ENCODE measurements at places on chromosomes 13 and 19.
A peak's percentile ranks its signal among the peaks of the same experiment; 100 is the strongest.

DNA sequence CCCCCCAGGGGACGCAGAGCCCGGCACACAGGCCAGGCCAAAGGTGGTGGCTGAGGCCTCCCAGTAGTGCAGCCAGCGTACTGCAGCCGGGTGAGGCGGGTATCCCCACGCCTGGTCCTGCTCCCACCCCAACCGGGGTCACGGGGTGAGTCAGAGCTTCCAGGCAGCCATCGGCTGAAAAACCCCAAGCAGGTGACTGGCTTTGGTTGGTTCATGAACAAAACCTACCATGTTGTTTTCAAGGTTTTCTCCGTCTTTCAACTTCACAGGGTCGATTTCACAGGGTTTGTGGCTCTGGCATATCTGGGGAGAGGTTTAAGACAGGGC, 42.1 kb upstream of the C13orf46 start:
- DNase-seq, result no peak

DNA sequence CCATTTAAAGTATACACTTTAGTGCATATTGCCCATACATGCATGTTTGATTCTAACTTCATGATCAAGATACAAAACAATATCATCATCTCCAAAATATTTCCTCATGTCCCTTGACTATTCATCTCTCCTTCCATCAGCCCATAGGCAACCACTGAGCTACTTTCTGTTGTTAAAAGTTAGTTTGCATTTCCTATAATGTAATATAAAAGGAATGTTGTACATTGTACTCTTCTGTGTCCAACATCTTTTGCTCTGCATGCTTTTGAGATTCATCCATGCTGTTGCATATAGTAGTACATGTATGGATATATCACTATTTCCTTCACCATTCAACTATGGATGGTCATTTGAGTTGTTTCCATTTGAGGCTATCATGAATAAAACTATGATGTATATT, 74.7 kb downstream of the ITGBL1 start:
- DNase-seq, result no peak

DNA sequence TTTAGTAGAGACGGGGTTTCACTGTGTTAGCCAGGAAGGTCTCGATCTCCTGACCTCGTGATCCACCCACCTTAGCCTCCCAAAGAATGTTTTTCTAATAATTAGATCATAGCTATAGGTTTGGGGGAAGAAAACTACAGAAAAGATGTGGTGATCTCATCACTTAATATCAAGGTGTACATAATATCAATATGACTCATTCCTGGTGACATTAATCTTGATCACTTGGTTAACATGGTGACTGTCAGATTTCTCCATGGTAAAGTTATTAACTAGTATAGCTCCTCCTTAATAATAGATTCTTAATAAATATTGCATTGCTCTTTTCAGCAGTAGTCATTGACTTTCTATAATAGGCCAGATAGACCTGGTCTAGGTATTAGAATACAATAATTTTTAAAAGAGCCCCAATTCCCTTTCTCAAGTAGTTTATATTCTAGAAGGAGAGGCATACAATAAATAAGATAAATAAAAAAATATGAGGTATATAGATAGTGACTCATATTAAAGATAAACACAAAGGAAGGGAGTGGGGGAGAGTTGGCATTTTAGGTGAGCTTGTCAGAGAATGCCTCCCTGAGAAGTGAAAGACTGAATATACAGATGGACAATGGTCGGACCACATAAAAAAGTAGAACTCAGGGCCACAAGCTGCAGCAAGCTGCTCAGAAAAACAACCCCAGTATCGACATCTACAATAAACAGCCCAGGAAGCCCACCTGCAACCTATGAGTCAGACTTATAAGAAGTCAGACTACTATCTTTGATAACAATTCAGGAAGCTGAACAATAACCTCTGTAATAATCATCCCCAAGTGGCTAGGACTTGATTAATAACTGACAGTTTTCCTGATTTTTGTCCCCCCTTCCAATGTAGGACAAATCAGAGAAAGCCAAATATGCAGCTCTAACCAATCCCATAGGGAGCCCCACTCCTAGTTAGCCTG, 210.8 kb downstream of the RFC3 start:
- DNase-seq, result no peak

DNA sequence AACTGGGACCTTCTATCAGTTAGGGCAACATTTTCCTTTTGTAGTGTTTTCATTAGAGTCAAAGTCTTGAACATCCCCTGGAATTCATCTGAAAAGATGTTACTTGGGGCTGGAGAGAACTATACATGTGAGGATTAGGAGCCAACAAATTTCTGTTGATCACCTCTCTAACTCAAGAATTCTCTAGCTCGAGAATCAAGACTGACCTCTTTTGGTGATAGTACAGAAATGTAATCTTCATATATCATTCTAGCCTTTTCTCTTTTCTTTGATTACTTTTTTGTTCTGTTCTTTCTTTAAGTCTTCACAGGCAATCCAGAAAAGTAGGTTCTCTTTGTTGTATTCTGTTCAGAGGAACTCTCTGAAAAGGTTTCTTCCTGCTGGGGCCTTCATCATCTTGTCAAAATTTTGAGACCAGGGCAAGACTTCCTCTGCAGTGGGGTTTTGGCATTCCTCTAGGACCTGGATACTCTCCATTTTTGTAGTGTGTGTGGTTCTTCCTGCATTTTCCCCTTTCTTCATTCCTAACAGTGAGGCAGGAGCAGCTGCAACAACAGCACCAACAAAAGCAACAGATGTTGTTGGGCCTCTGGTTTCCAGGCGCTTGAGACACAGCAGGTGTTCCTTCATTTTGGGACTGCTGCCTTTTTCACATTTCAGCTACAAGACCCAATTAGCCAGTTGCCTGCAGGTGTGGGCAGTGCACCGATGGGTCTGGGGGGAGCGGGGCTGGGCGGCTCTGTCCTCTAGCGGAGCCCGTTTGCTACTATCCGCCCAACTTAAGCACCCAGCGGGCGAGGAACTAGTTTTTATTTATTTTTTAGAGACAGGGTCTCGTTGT, 26.2 kb downstream of the ELF1 start:
- peak; percentile 30 for DNase-seq

GRCh38 chr13:27621116-27621365, 651 bp upstream of the POLR1D start:
- no peak for DNase-seq

All from osteoblast (primary cell).